Frontal cortex (tissue), 4 donors: ENCODE measurements at places on chromosomes 4 and X. TPM values are rescaled to one million over a fixed set of nuclear protein-coding genes. Genes with fewer than 3 reads are reported as not detected.

GRCh38 chr4:84171871-84172270, 327.2 kb downstream of the NKX6-1 start:
- DNase-seq, result no peak

- DNase-seq, result no peak
Observed at GRCh38 chr4:118935819-118936218, 47.2 kb downstream of the SYNPO2 start.

GRCh38 chr4:78945651-78946179, 6.5 kb upstream of the PAQR3 start:
- DNase-seq, result no peak

- no peak for DNase-seq
Observed at GRCh38 chr4:42543126-42543525, 113.8 kb downstream of the ATP8A1 start.

GRCh38 chr4:52588771-52589591, 70.1 kb downstream of the USP46 start:
- DNase-seq, result no peak

The DYNLT3 gene
- 27.3 TPM for total RNA-seq

The DMP1 gene
- total RNA-seq, result not detected
